ENCODE measurements at places on chromosomes 5 and 9.

DNA sequence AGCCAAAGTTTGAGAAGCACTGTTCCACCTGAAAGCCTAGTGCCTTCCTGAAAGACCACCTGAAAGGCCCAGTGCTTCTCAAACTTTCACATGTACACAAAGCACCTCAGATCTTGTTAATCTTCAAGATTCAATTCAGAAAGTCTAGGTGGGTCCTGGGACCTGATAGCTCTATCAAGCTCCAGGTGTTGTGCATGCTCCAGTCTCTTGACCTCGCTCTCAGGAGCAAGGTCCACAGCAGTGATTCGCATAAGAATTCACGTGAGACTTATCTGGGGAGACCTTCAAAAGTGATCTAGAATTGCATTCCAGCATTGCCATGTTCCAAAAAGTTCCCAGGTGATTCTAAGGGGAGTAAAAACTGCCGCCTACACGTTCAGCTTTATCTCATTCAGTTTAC lies 102.1 kb downstream of the PIK3R1 start:
- no peak for DNase-seq

- DNase-seq, result no peak
These were observed 79.5 kb upstream of the SLC27A6 start for GRCh38 chr5:128885649-128886255.

- DNase-seq, result no peak
These were observed 588.3 kb downstream of the DNAH5 start for GRCh38 chr5:13356226-13356625.

DNA sequence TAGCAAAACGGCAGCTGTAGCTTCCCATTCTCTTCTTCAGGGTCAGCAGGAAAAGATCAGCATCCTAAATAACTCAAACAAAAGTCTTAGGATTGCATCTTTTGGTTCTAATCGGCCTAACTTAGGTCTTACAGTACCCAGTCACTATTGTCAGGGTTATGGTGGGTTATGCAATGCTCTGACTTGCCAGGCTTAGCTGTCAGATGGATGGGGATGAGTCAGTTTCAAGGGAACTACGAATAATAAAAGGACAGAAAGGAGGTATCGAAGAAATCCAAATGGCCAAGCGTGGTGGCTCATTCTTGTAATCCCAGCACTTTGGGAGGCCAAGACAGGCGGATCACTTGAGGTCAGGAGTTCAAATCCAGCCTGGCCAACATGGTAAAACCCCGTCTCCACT lies 46.5 kb downstream of the PPP1R2B start:
- DNase-seq, result no peak

DNA sequence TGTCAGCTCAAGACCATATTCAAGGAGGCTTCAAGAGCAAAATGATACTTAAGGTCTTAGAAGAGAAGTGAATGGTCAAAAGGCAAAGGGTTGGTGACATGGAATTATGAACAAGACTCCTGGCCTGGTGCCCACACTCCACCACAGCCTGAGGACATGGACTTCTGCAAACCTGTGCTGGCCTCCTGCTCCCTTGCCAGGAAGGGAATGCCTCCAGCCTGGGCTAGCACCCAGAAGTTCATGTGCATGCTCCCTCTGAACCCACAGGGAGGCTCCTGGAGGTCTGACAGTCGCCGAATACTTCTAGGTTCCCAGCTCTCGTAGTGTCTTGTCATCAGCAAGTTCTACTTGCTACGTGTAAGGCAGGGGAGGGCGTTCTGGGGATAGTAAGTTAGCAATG lies 156.7 kb downstream of the FSTL4 start:
- DNase-seq, result peak; percentile 80

DNA sequence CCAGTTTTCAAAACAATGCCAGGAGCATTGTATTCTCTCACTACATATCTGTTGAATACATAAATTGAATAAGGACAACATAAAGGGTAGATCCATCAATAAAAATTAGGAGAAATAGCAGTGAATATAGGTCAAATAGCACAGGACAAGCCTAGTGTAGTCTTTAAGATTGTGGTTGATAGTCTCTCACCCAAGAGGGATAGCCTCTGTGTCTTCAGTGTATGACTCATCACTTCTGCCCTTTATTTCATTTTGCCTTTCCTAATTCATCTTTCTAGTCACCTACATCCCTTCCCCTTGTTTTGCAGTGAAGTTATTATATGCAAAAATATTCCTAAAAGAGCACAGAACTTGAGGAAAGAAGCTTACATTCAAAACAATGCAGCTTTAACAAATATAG lies 335.0 kb upstream of the TUSC1 start:
- DNase-seq, result no peak

- no peak for DNase-seq
These were observed 246.8 kb downstream of the NSG2 start for GRCh38 chr5:174292348-174292747.

DNA sequence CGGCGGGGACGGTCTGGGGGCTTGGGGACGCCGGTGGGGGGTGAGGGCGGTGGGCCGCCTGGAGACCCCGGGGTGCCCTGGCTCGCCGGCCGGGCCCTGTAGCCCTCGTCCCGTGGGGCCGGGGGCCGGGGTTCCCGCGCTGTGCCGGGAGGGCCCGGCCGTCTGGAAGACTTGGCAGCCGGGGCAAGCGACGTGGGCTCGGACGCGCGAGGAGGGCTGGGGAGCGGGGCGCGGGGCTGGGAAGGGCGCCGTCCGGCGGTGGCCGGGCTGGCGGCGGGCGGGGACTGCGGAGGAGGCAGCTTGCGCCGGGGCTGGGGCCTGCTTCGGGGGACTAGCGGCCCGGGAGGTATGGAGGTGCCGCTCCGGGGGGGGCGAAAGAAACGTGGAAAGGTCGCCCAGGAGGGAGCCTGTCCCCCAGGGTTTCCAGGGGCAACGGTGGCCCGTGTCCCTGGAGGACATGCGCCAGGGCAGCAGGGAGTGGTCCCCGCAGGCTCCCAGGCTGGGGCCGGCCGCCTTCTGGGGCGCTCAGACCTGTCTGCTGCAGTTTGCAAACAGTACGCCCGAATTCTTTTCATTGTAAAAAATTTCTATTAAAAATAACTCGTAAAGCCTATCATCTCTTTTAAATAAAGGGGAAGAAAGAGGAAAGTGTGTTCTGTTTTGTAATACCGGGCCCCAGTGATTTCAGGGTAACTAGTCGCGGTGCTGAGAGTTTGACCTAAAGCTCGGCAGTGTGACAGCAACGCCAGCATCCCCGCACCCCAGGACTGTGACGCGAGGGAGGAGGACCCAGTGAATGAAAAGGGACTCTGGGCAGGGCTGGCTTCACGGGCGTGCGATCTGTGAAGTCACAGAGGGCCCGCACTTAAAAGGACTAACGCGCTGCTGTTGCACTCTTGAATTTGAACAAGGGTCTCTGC lies 752 bp upstream of the ANKH start:
- DNase-seq, result peak; percentile 73

GRCh38 chr5:56161927-56162326 lies 71.2 kb downstream of the ANKRD55 start:
- DNase-seq, result no peak

DNA sequence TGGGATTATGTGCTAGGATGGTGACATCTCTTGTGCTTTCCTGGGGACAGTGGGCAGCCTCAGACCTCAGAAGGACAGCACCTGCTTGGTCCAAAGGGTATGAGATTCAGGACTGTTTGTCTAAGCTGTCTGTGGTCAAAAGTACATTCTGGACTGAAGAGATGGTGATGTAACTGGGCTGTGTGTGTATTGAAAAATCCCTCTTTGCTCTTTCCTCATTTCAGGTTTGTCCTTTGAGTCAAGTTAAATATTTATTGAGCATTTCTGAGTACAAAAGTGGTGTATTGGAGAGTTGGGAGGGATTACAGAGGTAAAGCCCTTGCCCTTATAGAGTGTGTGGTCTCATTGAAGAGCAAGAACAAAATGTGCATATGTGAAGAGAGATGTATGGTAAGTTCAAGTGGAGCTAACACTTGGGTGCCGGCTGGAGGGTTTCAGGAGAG lies 46.7 kb downstream of the RCL1 start:
- no peak for DNase-seq

- DNase-seq, result no peak
These were observed 84.0 kb downstream of the MAST4 start for GRCh38 chr5:66680221-66680620.

DNA sequence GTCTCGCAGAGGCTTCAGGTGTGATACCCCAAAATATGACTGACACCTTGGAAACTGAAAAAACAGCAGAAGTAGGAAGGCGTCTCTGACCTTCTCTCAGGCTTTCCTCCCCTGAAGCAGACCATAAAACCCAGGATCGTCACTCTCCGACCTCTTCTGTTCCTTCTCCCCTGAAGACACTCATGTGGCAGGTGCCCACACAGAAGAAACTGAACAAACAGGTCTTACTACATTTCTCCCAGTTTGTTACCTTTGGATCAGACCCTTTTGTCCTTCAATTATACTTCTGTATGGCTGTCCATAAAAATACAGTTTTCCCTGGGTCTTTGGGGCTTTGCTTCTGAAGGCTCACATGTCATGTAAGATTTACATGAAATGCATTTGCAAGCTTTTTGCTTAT lies 10.3 kb upstream of the PRUNE2 start:
- DNase-seq, result no peak

DNA sequence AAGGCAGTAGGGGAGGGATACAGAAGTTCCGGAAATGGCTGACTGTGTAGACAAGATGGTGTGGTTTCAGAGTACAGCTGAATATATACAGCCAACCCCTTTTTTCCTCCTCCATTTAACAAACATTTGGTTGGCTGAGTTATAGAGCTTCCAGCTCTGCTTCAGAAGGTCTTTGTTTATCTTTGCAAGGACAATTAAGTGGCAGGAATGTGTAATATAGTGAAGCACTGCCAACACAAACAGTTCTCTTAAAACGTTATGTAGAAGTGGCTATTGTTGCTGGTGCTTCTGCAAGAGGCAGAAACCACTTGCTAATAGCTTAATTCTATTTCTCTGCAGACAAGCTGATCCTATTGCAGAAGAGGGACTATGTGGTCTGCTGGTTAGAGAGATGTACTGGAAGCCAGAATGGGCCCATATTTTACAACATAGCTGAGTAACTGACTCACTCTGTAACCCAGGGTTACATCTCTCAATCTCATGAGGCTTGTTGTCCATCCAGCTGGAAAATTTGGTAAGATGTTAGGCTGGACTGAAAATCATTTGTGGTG lies 62.7 kb upstream of the OSMR start:
- DNase-seq, result peak; percentile 85

- DNase-seq, result no peak
These were observed 10.9 kb downstream of the ZNF169 start for GRCh38 chr9:94270009-94270408.

- DNase-seq, result no peak
These were observed 636.5 kb downstream of the TLE1 start for GRCh38 chr9:81052846-81053245.

GRCh38 chr5:133393776-133394476 lies 218.4 kb downstream of the FSTL4 start:
- no peak for DNase-seq

DNA sequence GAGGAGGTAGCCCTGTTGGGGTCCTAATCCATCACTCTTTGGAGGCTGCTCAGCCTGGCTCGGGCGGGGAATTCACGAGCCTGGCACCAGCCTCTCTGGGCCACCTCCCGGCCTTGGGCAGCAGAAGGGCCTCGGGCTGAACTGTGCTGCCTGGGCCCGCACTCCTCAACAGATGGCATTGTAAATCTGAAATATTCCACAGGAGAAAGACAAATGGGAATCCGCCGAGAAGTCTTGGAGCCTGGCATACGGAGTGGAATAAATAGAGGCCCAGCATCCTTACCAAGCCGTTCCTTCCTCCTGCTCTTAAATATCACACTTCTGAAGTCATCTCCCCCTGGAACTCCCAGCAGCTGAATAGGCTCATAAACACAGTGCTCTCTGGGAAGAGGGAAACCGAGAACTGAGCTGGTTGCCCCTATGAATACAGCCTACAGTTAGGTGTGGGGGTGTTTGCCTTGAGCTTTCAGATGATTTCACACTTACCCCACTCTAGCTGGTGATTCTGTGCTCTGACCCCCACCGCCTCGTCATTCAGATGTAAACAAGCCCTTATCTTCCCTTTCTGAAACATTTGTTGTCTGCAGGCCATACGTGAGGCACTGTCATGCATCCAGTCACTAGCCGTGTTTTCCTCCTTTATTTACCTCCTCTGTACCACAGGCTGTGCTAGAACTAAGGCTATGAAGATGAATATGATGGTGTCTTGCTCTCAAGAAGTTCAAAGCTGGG lies 455.0 kb upstream of the CLINT1 start:
- no peak for DNase-seq

DNA sequence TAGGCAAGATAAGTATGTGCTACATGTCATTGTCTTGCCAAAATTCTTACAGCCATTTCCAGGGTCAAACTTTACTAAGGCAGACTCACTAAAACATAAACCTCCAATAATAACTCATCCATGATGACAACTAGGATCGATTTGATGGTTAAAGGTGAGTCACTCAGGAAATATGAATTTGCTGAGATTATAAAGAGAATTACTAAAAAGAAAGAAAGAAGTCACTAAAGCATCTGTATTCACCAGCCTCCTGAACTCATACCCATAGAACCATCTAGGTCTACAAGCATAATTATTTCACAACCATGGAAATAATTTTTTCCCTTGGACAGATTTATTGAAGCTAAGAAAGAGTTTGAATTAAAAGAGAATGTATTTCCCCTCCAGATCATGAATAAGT lies 258.6 kb downstream of the TLE1 start:
- no peak for DNase-seq

DNA sequence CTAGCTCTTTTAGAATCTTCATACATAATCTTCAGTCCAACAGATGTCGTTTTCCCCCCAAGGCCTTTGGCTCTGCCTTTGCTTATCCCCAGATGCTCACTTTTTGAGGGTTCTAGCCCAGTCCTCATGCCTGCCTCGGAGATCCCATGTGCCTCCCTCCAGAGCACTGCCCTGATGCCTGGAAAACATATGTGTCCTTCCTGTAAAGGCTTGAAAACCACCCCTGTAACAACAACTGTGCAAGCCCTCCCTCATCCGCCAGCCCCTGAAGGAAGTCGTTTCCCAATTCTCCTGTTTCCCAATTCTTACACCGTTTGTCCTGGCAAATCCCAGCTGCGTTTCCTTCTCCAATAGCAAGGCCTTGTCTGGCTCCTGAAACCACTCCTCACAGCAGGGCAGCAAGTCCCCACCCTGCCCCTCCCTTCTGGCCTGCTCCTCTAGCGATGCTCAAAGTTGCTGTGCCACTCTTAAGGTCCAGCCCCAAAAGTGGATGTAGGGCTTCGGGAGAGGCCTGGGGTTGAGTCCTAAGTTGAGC lies 52.2 kb downstream of the SLC36A1 start:
- DNase-seq, result no peak

- no peak for DNase-seq
These were observed 12.6 kb downstream of the HNRNPH1 start for GRCh38 chr5:179610903-179611265.

DNA sequence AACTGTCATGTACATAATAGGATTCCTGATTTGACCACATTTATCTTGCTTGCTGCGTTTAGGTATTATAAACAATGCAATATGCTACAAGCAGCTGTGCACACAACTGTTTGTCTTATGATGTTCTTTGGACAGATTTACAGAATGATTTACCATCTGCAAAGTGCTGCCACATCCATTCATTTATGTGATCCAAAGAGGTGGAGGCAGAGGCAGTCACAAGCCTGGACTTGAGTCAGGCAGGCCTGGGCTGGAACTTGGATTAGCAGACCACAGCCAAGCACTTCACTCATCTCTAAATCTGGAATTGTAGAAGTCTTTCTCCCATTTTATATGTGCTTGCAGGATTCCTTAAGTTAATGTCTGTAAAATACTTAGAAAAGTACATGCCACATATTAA lies 149.0 kb downstream of the INSYN2B start:
- DNase-seq, result no peak

- DNase-seq, result peak; percentile 39
These were observed 45.9 kb upstream of the KCNMB1 start for GRCh38 chr5:170434966-170435605.

GRCh38 chr5:19795218-19795617 lies 192.8 kb downstream of the CDH18 start:
- DNase-seq, result no peak

Data from PC-9 (cell line).